Fibroblast of pulmonary artery (primary cell): ENCODE measurements at places on chromosomes 11 and 22.

- peak; percentile 50 for DNase-seq
These were observed 45.2 kb downstream of the CTSC start for GRCh38 chr11:88292171-88292843.

- no peak for DNase-seq
These were observed 1.1 kb upstream of the CNTN5 start for GRCh38 chr11:99019696-99020095.

GRCh38 chr11:132336781-132337535, 966.5 kb downstream of the NTM start:
- no peak for DNase-seq

DNA sequence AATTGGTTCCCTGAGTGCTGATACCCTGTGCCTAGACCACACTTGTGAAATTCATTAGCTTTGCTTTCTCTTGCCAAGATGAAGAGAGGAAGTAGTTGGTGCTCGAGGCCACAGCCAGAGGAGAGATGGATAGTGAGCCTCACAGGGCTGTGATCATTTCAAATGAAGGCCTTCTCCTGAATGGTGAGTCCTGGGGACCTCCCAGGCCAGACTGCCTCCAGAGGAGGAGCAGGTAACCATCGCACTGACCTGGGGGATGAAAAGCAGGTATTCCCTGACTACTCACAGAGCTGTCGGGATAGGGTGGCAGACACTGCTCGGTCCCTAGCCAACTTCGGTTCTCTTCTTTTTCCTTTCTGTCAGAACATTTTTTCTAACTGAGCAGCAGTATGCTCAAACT, 4.8 kb upstream of the FXYD6 start:
- DNase-seq = no peak

GRCh38 chr22:43393132-43393843, 18.5 kb upstream of the MPPED1 start:
- no peak for DNase-seq

GRCh38 chr11:29957431-29957830, 59.4 kb downstream of the KCNA4 start:
- DNase-seq = no peak

DNA sequence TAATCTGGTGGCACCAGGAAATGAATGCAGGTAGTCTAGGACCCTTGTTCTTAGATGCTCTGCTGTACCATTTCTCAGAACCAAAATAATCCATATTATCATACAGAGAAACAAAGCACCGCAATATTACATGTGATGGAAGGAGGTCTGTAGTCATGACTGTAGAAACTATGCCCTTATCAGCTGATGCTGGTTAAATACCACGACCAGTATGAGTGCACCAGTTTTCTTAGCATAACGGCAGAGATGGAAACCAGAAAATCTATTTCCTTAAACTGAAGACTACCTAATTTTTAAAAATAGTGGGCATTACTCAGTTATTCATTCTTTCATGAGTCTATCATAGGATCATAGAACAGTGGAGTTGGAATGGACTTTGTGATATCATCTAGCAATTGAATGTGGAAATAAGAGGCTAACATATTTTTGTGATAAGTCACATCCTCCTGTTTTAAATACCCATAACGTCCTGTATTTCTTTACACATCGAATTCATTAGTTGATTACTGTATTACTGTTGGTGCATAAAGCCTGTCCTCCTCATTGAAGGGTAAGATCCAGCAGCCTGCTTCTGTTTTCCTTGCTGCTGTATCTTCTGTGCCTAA, 15.1 kb downstream of the JHY start:
- DNase-seq = peak; percentile 56

GRCh38 chr11:120780239-120780638, 243.7 kb upstream of the TBCEL start:
- DNase-seq = peak; percentile 57

- DNase-seq = peak; percentile 66
These were observed 112.7 kb downstream of the VPREB1 start for GRCh38 chr22:22357024-22357883.

DNA sequence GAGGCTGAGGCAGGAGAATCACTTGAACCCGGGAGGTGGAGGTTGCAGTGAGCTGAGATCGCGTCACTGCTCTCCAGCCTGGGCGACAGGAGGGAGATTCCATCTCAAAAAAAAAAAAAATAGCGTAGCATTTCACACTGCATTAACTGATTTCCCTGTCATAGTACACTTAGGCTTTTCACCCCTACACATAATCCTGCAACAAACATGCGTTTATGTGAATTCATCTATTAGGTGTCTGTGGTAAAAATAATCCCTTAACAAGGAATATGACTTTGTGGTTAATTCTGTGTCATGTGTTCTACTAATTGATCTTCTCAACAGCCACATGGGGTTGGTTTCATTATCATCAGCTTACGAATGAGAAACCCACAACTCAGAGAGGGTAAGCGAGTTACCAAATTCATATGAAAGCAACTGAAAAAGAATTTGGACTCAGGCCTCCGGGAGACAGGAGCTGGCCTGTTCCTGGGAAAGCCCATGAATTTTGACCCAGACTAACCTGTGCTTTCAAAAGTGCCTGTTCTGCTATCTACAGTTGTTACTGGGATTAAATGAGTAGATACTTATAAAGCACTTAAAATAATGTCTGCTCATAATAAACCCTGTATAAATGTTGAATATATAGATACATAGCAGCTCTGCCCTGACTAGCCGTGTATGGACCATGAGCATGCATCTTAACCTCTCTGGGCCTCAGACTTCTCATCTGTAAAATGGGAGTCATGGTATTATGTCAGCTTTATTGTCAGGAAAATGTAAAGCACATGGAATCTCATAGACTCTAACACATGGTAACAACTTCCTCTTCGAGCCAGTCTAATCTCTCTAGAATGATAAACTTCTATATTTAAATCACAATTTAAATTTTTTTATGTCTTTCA, 36.6 kb downstream of the KCNJ1 start:
- DNase-seq = no peak
